ENCODE measurements at places on chromosomes 5 and 9.

DNA sequence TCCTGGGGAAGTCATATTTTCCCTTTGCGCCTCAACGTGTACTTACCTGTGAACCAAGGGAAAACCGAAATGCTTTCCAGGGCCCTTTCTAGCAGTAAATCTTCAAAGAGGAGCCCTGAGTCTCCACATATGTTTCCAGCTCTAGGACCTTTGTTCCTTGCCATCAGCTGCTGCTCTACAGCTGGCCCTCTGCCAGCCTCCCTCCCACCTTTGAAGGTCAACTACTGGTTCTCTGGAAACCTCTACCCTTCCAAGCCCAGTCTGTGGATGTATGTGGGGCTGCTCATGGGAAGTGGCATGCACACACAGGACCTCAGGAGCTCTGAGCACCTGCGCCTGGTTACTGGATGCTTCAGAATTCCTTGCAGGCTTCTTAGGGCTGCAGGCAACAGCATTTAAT, 117.2 kb downstream of the PSD2 start:
- DNase-seq = peak; percentile 37

DNA sequence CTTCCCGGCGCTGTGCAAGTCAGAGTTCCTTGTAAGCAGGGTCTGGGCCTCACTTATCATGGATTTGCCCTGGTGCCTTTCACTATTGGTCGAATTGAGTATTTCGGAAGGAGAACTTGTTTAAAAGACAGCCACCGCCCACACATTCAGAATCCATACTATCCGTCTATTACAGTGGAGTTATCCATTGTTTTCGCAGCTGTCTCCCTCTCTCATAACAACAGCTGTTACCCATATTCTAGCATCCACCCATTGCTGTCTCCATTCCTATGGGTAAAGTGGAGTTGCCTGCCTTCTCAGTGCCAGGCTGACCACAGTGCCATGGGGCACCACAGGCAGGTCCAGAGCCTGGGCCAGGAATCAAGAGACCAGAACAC, 20.2 kb downstream of the FAXDC2 start:
- DNase-seq = no peak

GRCh38 chr5:125117566-125117965, 371.1 kb upstream of the ZNF608 start:
- no peak for DNase-seq

GRCh38 chr5:177599731-177600507, at the start of gene B4GALT7:
Gene B4GALT7, plus strand, starts transcription at chr5:177600132. Its CDS starts 79 bp downstream, at chr5:177600211.
- peak; percentile 87 for DNase-seq

- no peak for DNase-seq
These were observed 44.3 kb downstream of the NUP214 start for GRCh38 chr9:131169563-131170240.

DNA sequence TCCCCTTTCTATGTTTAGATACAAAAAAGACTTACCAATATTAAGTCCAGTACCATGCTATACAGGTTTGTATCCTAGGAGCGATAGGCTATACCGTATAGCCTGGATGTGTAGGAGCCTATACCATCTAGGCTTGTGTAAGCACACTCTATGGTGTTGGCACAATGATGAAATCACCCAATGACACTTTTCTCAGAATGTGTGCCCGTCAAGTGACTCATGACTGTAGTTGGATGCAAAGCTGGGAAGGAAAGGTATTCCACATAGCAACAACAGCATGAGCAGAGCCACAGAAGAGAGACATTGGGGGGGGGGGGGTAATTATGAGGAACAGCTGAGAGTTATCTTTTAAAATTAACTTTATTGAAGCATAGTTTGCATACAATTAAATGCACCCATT, 63.2 kb downstream of the TTLL11 start:
- DNase-seq = no peak

Measured in left lobe of liver (tissue), 2 donors.